ENCODE measurements at places on chromosomes 7 and 10.

DNA sequence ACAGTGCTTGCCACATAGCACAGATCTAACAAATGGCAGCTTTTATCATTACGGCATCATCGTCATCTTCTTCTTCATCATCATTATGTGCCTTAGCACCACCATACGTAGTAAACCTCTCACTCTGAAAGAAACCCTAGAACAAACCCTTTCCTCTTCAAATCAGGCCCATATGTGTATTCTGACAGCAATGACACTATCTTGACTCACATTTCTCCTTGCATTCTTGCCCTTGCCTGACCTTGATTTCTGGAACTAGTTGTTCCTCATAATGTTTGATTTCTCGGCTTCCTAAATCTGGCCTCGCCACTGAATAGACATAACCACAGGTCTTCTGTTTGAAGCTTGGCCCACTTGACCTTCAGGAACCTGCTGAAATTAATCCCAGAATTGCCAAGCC is 115.3 kb downstream of the DGKI start:
- no peak for DNase-seq

DNA sequence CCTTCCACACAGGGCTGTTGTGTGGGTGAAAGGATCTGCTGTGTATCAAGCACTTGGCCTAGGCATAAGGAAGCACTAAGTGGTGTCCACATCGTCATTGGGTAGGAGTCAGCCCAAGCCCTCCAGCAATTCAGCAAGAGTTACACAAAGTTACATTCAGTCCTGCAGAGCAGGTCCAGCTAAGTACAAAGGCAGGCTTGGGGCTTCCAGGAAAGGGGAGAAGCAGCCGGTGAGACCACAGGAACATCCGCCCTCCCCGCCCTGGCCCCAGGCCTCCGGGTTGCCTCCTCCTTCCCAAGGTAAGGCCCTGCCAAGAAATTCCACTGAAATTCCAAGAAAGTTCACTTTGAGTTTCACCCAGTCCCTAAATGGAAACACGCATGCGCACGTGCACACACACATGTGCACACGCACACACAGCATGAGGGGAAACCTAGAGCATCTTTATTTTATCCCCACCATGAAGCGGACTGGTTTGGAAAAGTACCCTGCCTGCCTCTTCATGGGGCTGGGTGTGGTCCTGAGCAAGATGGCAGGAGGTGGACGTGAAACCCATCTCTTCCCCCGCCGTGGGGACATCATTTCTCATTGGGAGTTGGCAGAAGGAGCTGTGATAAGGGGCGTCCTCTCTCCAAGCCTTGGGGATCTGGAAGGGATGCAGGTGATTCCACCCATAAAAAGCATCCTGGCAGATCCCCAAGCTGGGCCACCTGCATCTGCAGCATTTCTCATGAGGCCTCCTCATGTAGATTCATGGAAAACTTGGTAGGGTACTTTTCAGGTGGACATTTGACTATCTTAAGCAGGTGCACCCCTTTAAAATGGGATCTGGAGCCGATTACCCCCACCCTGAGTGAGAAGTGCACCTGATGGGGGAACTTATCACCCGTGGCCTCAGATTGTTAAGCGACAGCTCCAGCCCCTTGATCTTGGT is 69.1 kb upstream of the NANOS1 start:
- no peak for DNase-seq

GRCh38 chr10:86319676-86320075 is 46.9 kb downstream of the GRID1 start:
- DNase-seq = no peak

DNA sequence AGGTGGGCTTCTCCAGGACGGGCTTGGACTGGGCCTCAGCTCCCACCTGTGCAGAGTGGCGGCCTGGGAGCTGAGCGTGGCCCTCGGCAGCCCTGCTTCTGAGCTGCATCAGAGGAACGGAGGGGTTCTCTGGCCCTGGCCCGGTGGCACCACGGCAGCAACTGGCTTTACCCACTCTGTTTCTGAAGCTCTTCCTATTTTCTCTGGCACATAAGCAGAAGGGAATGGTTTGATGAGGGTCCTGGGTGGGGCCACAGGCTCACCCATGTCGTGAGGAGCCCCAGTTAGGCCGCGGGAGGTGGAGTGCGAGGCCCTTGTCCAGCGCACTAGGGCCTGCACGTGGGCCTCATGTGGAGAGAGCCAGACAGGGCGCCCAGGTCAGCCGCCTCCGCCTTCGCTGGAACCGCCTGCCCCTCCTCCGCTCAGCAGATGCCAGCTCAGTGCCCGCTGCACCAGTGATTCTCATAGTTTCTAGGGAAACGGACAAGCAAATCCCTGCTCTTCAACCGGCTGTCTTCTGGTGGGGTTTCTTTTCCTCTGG is 284.0 kb downstream of the CELF2 start:
- DNase-seq = no peak

DNA sequence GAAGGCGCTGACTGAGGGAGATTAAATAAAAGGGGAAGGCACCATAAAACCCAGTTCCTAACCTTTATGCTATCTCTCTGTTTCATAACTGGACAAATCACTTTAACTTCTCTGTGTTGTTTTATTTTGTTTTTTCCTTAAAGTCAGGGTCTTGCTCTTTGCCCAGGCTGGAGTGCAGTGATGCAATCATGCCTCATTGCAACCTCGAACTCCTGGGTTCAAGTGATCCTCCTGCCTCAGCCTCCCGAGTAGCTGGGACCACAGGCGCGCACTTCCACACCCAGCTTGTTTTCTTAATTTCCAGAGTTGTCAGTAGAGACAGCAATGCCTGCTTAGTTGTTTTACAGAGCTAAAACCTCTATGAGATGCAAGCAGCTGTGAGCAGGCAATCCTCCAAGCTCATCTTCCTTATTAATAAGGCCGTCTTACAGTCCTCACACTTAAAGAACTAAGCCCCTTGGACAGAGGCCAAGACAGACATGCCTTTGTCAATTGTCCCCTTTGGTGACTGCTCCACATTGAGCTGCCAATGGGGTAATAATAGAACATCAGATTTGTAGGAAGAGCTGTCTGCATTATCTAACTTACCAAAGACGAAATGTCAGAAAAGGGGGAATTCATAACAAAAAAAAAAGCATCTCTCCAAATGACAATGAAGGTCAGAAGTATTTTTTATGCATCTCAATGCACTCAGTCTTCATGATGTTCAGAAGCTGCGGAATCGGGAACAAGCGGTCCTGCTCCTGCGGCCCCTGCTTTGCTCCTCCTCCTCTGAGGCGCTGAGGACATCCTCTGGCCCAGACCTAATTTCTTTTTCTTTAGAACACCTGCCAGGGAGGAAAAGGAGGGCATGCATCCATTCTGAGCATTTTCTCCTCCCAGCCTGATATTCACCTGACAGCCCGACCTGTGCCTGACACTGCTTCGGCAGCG is 62.7 kb upstream of the RNF32 start:
- no peak for DNase-seq

DNA sequence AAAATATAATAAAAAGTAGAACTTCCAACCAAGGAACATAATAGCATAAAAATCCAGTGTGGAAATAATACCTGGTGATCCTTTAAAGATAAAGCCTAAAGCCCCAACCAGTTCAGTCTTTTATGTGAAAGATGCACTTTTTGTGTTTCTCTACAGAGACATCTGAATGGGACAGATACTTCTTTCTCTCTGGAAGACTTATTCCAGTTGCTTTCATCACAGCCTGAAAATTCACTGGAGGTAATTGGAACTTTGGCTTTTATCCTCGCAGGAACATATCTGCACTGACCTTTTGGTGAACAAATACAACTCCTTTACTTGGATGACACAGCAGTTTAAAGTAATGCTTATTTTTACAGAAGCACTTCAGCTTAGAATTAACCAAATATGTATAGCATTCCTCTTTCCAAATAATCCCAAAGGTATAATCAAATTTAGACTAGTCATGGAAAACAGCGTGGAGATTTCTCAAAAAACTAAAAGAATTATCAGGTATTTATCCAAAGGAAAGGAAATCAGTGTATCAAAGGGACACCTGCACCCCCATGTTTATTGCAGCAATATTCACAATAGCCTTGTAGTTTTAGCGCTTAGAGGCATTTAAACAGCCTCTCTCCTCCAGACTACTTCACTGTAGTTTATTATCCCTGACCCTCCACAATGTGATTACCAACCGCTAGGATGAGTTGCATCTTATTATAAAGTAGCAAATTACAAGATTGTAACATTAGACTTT is 16.8 kb downstream of the HNRNPA2B1 start:
- DNase-seq = no peak

GRCh38 chr10:116141855-116142254 is 131.2 kb downstream of the GFRA1 start:
- no peak for DNase-seq

All from NCI-H510A (cell line).